ENCODE measurements at places on chromosomes 3 and 15.

DNA sequence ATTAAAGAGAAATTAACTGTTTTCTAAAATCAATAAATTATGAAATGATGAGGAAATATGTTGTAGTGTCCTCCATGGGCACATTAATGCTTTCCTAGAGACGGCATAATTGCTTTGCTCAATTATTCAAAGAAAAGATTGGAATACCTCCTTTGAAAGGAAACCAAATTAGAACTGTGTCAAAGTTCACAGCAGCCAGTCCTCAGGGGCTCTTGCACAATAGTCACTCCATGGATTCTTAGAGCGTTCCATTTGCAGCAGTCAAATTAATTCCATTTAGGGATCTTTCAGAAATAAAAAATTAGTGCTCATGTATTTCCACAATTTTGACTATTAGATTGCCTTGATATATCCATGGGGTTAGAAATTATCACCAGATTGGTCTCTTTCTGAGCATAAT lies 841.6 kb upstream of the DPPA4 start:
- DNase-seq, result no peak

- DNase-seq, result no peak
These were observed 83.9 kb downstream of the FSIP1 start for GRCh38 chr15:39698444-39699390.

GRCh38 chr3:60081381-60082095 lies 1031.7 kb upstream of the CFAP20DC start:
- DNase-seq, result no peak

DNA sequence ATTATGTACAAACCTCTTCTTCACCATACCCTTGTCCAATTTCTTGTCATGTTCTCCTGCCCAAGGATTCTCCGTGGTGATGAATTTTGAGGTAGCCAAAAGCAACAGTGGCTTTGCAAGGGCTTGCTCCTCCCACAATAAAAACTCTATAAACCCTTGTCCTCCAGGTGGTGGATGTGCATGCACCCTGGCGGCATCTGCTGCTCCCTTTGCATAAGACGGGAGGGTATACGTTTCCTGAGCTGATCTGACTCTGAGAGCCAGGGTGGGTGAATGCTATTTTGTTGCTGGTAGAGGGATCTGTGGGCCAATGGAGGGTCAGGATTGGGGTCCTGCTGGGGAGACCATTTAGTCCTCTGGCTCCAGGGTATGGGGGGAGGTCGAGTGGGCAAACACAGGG lies 5.4 kb downstream of the DNAH1 start:
- no peak for DNase-seq

GRCh38 chr3:152496286-152496685 lies 227.6 kb downstream of the MBNL1 start:
- DNase-seq, result no peak

DNA sequence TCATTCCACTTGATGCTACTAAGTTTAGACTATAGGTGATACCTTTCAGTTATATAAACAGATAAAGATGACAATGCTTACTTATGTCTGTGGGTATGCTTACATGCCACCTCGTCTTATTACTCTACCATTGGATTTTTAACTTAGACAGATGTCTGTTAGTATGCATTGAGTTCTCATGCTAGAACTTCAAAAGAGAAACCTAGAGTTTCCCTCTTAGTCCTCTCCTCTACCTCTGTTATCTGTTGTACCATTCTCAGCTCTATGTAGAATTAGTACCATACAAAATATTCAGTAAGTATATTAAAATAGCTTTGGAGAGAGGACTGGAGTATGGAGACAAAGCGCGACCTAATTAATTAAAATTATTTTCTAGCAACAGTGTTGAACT lies 111.3 kb downstream of the BBX start:
- no peak for DNase-seq

DNA sequence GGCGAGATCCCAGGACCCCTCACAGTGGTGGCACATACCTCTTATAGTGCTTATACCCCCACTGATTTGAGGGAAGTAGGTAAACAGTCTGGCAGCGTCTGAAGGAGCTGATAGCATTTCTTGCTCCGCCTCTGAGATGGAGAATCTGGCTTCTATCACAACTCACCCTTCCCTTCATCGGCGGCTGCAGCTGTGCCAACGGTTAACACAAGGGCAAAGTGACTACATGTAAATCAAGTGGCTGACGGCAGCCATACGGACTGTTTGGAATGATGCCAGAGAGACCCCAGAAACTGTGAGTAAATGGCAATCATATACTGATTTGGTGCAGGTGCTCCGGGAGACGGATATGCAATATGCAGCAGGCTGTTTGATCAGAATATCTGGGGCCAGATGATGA lies 66.8 kb upstream of the UNC13C start:
- no peak for DNase-seq

DNA sequence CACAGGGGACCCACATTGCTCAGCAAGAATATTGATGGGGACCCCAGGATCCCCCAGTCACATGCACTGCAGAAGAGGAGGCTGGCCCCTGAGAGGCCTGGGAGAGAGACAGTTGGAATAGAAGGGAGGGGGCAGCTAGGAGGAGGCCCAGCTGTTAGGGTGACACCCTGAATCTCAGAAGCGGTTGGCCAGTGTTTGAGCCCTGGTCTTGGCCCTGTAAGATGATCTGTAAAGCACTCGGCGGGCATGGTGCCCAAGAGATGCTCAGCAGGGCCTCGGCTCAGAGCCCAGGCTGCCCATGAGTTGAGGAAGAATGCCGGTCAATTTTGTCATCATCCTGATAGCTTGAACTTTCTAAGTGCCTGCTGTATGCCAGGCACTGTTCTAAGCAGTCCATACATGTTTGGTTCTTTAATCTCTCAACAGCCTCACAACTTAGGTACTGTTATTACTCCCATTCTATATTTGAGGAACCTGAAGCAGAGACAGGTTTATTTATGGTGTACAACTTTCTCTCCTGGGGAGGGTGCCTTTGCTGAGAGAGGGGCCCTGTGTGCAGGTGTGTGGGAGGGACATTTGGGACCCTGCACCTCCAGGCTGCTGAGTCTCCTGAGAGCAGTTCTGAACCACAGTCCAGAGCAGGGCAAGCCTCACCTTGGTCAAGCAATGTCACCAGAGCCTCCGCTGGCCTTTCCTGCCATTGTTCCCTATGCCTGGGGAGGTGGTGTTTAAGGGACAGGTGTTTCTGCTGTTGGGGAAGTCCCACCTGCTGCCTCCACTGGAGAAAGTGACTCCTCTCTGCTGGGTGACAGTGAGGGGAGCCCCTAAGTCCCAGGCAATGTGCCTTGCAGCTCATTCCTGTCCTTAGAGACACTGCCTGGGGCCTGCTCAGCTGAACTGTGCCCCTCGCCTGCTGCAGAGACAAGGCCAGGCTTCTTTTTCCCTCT lies 26.0 kb downstream of the SLC6A6 start:
- peak; percentile 23 for DNase-seq

DNA sequence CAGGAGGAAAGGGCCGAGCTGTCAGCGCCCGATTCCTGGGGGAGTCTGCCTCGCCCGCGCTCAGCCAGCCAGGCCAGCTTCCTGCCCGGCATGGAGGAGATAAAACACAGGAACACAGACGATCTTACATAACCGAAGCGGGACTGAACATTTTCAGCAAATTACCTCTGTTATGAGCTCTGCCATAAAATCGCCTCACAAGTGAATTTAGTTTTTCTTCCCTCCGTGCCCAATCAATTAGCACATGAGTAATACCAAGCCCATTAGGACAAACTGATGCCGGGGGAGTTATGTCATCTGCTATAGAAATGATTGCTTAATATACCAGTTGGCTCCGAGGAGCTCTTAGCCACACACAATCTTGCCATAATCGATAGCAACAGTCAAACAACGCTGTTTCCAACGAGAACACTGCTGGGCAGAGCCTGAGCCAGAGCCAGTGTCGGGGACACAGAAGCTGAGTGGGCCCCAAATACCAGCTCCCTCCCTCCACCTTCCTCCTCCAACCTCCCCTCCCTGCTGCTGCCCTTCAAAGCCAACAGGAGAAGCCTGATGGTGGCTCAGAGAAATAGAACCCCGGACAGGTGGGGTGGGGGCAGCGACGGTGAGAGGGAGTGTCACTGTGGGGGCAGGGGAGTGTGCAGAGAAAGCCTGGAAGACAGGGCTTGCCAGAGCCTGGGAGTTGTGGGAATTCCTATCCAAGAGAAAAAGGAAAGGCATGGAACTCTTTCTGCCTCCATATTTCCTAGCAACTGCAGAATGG lies 279.4 kb upstream of the TLE3 start:
- DNase-seq, result peak; percentile 48

DNA sequence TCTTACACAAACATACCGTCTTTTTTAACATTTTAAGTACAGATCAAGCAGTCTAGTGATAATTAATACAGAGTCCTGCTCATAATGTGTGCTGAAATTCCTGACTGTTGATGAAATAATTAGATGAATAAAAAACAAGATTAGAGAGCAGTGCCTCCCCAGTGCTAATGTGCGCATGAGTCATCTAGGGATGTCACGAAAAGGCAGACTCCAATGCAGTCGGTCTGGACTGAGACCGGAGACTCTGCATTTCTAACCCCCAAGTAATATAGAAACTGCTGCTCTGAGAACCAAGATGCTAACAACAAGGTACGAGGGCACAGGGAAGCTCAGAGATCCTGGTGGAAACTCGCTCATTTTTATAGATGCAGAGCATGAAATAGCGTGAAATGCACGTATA lies 61.4 kb downstream of the COL8A1 start:
- DNase-seq, result peak; percentile 44

DNA sequence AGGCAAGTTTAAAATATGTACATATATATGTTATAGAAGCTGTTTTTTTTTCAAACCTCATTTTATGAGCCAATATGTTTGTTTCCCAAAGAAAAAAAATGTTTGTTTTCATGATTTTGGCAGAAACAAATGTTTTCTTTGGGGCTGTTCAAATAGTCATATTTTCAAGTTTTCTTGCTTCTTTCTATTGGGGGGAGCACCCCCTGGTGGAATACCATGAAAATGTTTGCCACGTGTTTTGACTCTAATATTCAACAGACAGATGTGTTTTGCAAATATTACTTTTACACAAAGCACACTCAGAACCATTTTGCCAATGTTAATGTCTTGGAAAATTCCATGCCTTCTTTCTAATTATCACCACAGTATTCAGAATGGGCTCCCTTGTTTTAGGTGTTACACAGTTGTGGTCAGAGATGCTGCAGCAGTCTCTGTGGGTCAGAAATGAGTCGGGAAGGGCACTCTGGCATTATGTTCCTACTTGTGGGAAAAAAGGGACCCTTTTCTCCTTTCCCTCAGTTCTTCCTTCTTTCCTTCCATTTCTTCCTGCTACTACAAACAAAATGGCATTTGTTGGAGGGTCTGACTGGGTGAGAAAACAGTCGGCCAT lies 817.0 kb downstream of the TUSC7 start:
- no peak for DNase-seq

DNA sequence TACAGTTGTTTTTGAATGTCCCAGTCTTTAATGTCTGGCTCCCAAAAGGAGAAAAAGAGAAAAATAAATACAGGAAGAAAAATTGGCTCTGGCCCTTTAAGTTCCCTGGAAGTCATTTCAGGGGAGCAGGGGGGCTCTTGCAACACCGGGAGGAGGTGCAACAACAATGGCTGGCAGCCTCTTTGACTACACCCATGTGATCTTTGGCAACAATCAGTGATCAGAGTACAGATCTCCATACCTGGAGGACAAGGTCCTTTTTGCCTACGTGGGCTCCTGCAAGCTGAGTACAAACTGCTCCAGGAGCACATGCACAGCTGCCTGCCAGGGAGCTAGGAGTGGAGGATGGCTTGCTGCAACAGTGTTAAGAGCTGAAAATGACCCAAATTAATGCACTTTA lies 63.9 kb downstream of the GLCE start:
- DNase-seq, result no peak

- no peak for DNase-seq
These were observed 273.8 kb upstream of the DCBLD2 start for GRCh38 chr3:99175276-99175812.

DNA sequence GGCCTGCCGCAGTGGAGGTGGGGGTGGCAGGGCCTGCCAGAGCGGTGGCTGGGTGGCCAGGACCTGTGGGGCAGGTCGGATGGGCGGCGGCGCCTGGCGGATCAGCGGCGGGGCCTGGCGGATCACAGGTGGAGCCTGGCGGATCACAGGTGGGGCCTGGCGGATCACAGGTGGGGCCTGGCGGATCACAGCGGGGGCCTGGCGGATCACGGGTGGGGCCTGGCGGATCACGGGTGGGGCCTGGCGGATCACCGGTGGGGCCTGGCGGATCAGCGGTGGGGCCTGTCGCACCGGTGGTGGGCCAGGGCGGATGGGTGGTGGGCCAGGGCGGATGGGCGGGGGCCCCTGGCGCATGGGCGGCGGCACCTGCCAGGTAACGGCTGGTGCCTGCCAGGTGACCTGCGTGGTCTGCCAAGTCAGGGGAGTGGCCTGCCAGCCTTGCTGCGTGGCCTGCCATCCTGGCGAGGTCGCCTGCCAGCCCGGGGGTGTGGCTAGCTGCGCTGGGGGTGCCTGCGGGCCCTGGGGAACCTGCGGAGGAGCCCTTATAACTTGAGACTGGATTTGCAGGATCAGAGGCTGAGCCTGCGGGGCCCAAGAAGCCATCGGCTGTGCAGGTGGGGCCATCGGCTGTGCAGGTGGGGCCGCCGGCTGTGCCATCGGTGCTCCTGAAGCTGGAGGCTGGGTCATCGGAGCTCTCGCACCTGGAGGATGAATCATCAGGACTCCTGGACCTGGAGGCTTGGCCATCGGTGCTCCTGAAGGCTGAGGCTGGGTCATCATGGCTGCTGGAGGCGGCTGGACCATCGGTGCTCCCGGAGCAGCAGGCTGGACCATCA lies 1.3 kb downstream of the MAGEL2 start:
- DNase-seq, result no peak

- no peak for DNase-seq
These were observed 175.6 kb upstream of the ATP10A start for GRCh38 chr15:26038693-26039092.

DNA sequence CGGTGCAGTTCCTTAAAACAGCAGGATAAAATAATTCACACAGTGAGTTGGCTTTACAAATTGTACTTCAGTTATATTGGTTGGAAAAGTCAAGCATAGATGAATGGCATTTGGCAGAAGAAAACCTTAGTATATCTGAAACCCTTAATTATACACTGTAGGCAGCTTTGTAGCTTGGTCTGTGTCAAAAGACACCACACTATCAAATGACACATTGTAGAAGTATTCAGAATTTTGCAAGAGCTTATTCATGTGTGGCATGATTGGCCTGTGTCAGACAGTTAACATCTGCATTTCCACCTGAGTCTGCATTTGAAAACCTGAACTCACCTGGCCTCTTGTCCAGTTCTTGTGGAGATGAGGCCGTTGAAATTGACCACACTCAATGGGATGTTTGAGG lies 13.8 kb downstream of the TMEM266 start:
- no peak for DNase-seq

- peak; percentile 71 for DNase-seq
These were observed 167.5 kb upstream of the IL12A start for GRCh38 chr3:159821110-159821509.

Data from astrocyte of the cerebellum (primary cell).